ENCODE measurements at places on chromosomes 12 and 14.
A peak's percentile ranks its signal among the peaks of the same experiment; 100 is the strongest.

GRCh38 chr12:109115404-109115757, 1.0 kb upstream of the ACACB start:
- DNase-seq, result no peak

- DNase-seq, result no peak
Observed at GRCh38 chr12:131683266-131684014, 27.4 kb upstream of the SFSWAP start.

DNA sequence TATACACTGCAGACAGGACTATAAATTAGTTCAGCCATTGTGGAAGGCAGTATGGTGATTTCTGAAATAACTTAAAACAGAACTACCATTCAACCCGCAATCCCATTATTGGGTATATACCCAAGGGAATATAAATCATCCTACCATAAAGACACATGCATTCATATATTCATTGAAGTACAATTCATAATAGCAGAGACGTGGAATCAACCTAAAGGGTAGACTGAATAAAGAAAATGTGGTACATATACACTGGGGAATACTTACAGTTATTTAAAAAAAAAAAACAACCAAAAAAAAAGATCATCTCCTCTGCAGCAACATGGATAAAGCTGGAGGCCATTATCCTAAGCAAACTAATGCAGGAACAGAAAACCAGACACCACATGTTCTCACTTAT, 473.9 kb downstream of the TRHDE start:
- DNase-seq, result no peak

DNA sequence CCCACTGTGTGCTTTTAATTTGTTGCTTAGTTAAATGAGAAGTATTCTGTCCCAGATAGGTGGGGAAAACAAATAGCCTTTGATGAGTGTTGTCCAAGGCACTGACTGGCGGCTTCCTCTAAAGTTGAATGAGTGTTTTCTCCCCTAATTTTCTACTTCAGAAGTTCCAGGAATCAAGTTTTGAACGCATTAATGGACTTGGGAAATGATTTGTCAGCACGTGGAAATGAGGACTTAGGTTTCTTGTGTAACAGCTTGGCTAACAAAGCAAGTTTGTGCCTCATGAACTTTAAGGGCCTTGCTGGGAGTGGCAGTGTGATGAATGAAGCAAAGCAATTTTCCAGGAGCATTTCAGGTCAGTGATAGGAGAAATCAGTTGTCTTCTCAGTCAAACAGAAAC, 56.9 kb downstream of the LIN52 start:
- DNase-seq, result no peak

- DNase-seq, result no peak
Observed at GRCh38 chr12:45415393-45415817, 199.5 kb downstream of the ANO6 start.

DNA sequence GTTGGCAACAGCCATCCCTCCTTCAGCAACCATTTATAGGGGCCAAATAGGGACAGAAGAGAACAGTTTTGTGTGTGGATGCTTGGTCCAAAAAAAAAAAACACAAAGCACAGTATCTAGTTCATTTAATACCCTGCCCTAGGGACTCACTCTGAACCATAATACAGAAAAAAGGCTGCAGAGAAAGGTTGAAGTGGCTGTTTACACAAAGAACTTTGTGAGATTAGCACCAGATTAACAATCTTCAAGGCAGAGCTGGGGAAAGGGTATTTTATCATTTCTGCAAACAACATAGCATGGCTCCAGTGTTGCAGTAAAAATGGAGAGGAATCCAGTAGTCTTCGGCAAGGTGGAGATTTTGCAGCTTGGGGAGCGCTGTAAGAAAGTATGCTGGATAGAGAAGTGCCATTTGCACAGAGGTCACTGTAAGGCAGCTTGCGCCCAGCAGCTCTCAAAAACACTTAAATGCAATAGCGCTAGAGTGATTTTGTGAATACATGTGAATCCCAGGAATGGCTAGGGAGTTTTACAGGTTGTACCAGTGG, 124.2 kb upstream of the PLEKHA5 start:
- DNase-seq, result no peak

- no peak for DNase-seq
Observed at GRCh38 chr12:15038137-15038536, 65.3 kb downstream of the PDE6H start.

DNA sequence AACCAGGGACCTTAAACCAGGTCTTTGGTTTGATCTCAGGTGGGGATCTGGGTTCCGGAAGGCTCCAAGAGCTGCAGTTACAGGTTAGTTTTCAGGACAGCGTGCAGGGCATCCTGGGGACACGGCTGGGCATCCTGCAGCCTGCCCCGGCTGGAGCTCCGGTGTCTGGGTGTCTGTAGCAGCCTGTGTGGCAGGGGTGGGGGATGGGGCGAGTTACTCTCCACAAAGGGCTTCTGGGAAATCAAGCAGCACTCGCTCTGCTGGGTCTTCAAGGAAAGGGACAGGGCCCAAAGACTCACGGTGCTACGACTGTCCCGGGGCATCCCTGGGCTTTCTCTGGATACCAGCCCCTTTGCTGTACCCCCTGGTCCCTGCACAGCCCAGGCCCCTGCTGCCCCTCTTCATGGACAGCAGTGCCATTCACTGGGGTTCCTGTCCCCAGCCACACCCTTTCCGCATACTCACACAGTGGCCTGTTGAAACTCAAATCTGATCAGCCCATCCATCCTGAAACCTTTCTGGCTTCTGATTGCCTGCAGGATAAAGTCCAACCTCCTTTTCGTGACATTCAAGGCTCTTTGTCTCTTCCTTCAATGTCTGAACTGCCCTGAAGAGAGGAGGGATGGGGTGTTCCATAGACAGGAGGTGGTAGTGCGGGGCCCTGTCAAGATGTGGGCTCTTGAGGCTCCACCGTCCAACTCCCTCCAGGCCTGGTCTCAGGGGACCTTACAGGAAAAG, 22.2 kb upstream of the PPP1R13B start:
- no peak for DNase-seq

DNA sequence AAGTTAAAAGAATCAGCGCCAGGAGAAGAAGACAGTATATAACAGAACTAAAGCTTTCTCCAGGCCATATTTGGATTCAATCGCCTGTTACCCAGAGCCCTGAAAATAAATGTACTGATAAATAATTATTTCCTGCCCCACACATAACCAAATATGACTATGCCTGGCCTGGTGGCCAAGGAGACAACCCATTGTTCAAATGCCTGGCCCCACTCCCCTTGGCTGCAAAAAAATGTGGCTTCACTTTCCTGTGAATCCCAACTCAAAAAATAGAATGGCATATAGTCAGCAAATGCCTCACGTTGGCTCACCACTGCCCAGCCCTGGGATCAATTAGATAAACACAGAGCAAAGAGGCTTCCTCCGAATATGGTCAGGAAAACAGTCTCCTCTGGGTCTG, 472.1 kb downstream of the BCL11B start:
- DNase-seq, result no peak

GRCh38 chr12:109449845-109450532, 27.1 kb downstream of the KCTD10 start:
- DNase-seq, result peak; percentile 33

- no peak for DNase-seq
Observed at GRCh38 chr14:45089813-45090212, 5.9 kb downstream of the PRPF39 start.

- no peak for DNase-seq
Observed at GRCh38 chr14:101797856-101798255, 36.3 kb downstream of the PPP2R5C start.

GRCh38 chr12:113435367-113435766, 13.2 kb downstream of the SDSL start:
- DNase-seq, result no peak

DNA sequence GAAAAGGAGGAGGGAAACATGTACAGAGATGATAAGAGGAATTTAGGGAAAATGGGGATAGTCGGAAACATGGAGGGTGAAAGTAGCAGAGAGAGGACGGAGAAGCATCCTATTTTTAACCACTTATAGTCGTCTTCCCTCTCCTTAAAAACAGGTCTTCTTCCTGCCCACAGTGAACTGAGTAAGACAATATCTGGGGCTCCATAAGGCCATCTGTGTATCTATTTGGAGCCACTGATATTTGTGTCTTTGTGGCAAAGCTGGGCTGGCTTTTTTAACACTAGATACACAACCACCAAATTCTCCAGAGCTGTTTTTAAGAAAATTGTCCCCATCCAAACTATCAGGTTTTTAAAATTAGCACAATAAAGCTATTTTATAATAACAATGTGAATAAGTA, 109.5 kb upstream of the RAP1B start:
- DNase-seq, result no peak

DNA sequence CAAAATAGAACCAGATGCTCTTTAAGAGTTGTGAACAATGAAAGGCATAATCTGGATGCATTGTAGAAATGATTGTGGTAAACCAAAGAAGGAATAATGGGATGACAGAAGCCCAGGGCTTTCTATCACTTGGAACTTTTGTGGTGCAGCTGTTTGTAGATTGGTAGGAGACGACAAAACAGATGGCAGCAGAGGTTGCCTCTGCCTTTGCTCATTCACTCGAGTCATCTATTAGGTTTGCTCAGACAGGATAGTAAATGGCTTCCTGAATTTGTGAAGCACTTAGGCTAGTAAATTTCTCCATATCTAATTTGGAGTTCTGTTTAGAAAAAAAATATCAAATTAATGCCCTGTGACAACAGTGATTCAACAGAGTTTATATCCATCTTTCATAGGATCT, 78.4 kb downstream of the FGD4 start:
- DNase-seq, result no peak

Data from HuH-7.5 (cell line).